Ammon's horn (tissue), 1 donor: ENCODE measurements at places on chromosomes 3 and 15.

GRCh38 chr3:17412950-17413530 lies 329.4 kb downstream of the TBC1D5 start:
- peak; percentile 38 for DNase-seq

DNA sequence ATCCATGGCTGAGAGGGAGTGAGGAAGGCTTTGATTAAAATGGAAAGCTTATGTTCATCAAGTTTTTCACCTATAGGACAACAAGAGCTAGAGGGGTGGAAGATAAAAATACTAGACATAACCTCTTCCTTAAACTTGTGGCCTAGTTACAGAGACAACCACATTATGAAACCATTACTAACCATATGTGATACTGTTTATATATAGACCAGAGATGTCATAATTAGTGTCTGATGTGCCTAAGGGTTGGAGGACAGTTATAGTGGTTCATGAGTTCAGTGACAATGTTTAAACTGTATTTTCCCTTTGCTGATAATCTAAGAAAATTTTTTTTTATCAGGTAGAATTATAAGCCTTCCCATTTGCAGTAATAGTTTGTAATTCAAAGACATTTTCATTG lies 23.7 kb downstream of the PHLDB2 start:
- no peak for DNase-seq

DNA sequence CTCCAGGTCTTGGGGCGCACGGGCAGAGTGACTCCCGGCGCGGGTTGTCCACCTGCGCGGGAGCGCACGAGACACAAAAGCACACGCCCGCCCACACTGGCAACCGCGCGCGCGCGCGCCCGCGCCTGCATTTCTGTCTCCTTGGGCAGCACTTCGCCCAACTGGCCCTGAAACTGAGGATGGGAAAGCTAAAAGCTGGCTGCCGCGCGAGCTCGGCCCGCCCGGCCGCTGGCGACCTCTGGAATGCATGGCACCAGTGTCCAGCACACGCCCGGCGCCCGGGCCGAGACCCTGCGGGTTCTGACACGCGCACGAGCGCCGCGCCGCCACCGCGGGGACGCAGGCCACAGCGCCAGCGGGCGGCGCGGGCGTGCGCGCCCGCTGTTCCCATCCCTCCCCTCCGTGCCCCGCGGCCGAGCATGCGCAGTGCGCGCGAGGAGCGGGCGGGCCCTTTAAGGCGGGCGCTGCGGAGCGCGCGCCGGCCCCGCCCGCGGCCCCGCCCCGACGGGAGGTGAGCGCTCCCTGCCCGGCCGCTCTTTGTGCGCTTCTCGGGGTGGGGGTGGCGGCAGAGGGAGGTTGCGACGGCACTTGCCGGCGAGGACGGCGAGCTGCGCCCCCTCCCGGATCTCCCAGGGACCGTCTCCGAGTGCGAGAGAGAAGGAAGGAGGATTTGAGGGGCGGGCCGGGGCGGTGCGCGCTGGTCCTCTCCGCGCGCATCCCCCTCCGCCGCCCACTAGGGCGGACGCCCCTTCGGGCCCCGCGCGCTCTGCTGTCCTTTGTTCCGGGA lies 1.0 kb upstream of the MEX3B start:
- peak; percentile 91 for DNase-seq

DNA sequence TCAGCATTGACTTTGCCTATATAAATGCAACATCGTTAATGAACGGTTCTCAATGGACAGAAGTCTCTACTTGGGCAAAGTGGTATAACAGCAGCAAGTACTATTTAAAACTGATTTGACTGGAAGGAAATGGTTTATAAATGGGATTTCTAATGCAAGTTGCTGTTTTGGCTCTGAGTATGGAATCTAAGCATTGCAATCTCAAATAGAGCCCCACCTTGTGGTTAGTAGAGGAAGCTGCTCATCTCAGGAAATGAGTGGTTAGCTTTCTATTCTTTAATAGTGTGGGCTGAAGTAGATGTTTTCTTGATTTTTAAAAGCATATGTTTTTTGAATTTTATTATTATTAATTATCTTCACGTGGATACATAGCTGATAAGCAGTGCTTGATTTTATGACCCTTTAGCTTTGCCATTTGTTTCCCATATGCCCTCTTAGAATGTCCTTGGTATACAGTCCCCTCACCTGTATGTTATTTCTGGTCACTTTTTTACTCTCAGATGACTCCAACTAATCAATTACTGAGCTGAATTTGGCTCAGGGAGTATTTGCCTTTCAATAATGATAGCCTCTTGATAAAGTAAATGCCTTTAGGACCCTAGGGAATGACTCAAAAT lies 67.1 kb downstream of the OXSM start:
- peak; percentile 18 for DNase-seq

GRCh38 chr3:154018100-154018696 lies 103.0 kb upstream of the ARHGEF26 start:
- no peak for DNase-seq

- no peak for DNase-seq
Measured at GRCh38 chr3:150515210-150515609, 31.1 kb downstream of the SERP1 start.

- peak; percentile 4 for DNase-seq
Measured at GRCh38 chr15:25136119-25136518, 181.3 kb downstream of the SNRPN start.

- DNase-seq: no peak
Measured at GRCh38 chr15:58608129-58608590, 141.3 kb downstream of the ADAM10 start.

DNA sequence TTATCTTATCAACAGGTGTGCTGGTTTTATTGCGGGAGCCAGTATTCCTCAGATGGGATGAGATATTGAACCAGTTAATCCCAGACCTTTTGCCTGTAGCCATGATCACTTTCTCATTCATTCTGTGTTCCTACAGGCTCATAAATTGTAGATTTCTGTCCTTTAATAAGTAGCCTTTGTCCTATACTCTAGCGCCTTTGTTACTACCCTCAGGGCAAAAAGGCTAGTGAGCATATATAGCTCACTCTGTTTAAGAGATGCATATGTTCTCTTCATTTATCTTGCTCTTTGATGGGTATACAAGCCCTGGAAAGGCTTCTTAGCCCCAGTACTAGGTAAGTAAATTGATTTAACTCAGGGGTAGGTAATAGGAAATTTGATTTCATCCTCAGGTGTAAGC lies 95.1 kb downstream of the OXSM start:
- DNase-seq: no peak

DNA sequence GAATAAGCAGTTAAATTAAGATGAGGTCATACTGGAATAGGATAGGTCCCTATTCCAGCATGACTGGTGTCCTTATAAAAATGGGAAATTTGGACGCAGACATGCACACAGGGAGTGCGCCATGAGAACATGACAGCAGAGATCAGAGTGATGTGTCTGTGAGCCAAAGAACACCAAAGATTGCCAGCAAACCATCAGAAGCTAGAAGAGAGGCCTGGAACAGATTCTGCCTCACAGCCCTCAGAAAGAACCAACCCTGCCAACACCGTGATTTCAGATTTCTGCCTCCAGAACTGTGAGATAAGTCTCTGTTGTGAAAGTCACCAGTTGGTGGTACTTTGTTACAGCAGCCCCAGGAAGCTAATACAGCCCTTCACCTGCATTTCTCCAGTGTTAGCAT lies 34.7 kb downstream of the EPHB1 start:
- DNase-seq: no peak

DNA sequence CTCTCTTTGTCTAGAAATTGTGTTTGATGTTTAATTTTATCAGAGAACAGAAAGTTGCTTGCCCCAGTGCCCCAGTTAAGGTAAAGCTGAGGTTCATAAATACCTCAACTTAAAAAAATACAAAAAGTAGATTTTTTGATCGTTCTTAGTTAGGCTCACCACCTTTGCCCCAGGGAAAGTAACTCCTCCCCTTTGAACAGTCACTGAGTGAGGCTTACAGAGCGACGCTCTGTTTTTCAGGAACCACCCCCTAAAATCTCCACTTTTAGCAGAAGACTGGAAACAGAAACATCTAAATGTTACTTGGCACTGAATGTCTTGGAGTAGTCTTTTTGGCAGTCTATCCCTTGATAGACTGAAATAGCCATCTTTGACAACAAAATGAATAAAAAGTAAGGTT lies 24.9 kb downstream of the BLM start:
- DNase-seq: no peak

GRCh38 chr3:66248641-66249040 lies 27.8 kb downstream of the SLC25A26 start:
- DNase-seq: no peak

DNA sequence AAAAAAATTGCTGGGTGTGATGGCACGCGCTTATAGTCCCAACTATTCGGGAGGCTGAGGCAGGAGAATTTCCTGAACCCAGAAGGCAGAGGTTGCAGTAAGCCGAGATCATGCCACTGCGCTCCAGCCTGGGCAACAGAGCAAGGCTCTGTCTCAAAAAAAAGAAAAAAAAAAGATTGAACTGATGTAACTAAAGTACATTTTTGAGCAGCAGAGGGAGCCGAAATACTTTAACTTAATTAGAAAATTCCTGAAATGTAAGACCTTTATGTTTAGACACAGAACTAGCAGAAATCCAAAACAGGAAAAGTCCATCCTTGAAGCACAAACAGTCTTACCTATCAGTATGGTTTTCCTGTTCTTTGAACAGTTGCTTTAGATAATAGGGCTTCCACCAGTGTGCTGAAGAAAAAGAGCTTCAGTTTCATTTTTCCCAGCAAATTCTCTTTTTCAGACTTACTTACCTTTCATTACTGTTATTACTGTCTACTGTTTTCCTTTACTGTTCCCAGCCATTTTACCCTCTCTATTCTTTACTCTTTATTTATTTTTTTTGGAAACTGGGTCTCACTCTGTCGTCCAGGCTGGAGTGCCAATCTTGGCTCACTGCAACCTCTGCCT lies 33.4 kb upstream of the ZNF609 start:
- DNase-seq: peak; percentile 30

DNA sequence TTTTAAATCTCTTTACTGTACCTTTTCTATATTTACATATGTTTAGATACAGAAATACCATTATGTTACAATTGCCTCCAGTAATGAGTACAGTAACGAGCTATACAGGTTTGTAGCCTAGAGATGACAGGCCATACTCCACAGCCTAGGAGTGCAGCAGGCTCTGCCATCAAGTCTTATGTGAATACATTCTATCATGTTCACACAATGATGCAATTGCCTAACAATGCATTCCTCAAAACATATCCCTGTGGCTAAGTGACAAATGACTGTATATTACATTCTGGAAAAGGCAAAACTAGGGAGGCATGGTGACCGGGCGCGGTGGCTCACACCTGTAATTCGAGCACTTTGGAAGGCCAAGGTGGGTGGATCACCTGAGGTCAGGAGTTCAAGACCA lies 192.4 kb upstream of the IGF1R start:
- no peak for DNase-seq

DNA sequence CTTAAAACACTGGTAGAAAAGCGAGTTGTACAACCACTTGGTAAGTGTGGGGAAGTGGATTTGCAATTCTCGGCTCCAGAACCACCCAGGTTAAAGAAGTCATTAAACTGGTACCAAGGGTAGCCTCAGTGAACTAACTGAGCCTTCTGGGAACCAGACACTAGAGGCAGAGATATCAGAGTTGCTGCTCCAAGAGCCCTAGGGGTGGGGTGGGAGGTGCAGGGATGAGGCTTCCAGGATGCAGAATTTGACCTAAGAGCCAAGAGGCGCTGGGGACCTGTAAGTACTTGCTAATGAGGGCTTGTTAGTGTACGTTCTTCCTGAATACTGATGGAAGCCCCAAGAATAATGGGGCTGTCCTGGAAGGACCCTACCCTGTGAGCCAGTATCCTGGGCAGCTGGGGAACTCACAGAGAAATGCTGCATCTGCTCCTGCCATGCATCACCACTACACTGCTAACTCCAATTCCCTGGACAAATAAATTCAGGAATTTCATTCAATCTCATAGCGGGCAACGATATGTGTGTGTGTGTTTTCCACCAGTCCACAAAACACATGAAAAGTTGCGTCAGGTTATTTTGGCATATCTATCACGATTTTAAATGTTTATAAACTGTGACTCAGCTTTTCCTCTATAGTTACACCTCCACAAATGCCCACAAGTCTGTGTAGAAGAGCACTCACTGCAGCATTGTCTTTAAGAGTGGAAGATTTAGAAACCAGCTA lies 23.8 kb downstream of the STIMATE start:
- no peak for DNase-seq

DNA sequence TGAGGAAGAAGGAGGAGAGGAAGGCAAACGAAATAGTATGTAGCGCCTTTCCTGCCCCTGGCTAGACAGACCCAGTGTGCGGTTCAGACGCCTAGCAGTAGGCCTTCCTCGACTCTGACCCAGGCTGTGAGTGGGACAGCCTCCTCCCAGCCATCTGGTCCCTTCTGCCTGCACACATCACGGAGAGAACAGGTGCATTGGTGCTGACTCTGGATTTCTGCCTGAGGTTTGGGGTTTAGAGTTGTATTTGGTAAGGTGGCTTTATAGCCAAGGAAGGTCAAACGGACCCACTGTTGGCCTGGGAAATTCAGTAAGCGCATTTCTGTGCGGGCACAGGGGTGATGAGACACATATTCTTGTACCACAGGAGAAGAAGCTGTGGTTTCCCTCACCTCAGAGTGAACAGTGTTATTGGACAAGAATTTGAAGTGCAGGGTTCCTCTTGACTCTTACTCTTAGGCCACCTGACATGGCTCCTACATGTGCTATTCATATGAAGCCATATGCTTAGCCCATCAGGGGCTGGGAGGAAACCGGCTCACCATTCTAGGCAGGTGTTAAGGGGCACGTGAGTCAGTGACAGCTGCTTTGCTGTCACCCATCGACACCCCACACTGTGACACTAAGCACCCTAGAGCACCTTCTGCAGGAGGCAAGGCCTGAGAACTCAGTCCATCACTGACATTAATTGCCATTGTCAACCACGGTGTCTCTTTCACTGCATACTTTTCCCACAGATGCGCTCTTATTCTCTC lies 143.3 kb downstream of the CHDH start:
- DNase-seq: no peak

DNA sequence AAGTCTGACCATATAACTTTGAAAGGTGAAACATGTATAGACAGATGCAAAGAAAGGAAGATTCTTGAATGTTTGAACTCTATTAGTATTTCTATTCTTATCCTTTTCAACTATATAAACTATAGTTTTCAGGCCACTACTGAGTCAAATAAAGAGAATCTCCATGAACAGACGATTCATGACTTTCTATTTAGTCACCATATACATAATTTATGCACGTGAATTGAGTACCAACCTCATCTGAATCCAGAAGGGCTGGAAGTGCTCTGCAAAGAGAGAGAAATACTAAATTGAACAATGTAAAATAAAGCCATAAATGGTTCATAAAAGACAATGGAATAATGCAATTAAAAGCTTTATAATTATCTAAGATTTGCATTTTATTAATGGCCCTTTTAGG lies 9.5 kb upstream of the VPS39 start:
- no peak for DNase-seq
